ENCODE measurements at places on chromosomes 4 and X.

GRCh38 chrX:30489323-30489722 lies 88.2 kb downstream of the TASL start:
- no peak for DNase-seq

- peak; percentile 78 for DNase-seq
Measured at GRCh38 chrX:34629572-34629971, 27.5 kb downstream of the TMEM47 start.

- DNase-seq = no peak
Measured at GRCh38 chr4:1578251-1578773, 105.8 kb downstream of the FAM53A start.

GRCh38 chr4:113646442-113646822 lies 115.1 kb downstream of the CAMK2D start:
- DNase-seq = peak; percentile 27

DNA sequence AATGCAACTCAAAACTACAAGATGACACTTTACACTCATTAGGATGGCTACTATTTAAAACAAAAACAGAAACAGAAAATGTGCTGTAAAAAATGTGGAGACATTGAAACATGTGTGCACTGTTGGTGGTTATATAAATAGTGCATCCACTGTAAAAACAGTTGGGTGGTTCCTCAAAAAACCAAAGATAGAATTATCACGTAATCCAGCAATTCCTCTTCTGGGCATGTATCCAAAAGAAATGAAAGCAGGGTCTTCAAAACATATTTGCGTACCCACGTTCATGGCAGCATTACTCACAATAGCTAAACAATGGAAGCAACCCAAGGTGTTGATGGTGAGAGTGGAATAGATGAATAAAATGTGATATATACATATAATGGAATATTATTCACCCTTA lies 967.2 kb downstream of the TRAM1L1 start:
- no peak for DNase-seq

DNA sequence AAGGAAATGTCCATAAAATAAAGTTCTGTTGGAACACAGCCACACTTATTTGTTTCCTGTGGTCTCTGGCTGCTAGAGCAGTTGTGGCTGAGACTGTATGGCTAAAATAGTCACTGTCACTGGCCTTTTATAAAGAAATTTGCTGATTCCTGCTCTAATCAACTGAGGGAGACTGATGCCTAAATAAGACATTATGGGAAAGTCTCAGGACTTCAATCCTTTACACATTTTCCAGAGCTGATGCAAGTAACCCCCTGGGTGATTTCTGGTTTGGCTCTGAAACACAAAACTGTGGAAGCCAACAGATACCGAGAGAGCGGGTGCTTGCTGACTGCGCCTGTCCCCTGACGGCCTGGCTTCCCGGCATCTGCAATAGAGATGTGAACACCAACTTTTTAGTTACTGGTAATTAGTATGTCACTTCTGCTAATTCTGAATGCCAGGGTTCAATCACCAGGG lies 64.0 kb downstream of the POLR2B start:
- DNase-seq = peak; percentile 54

DNA sequence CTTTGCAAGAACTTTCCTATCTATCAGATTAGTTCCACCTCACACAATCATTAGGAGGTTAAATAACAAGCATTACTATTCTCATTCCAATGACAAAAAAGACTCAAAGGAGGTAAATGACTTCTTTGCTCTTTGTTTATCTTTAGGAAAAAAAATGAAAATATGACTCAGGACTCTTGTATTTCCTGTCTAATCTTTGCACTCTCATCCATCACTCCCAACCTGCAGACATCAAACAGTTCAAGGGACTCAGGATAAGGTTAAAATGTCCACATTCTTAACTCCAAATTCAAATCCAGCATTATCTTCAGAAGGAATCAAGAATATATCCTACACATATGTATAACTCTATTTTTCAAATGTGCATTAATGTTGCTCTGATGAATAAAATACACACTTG lies 139.6 kb downstream of the UNC5C start:
- no peak for DNase-seq

DNA sequence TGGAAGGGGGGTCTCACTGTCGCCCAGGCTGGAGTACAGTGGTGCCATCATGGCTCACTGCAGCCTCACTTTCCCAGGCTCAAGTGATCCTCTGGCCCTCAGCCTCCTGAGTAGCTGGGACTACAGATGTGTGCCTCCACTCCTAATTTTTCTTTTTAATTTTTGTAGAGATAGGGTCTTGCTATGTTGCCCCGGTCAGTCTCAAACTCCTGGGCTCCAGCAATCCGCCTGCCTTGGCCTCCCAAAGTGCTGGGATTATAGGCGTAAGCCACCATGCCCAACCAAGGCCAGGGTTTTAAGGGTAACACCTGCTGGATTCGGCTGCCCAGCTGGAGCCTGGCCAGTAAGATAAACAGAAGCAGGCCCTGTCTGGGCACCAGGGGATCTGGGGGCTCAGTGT lies 3.4 kb downstream of the TREX2 start:
- no peak for DNase-seq

GRCh38 chrX:20011608-20012007 lies 20.7 kb upstream of the BCLAF3 start:
- DNase-seq = no peak

GRCh38 chrX:154012336-154012991 lies 7.2 kb downstream of the IRAK1 start:
- peak; percentile 26 for DNase-seq

GRCh38 chrX:153465691-153466380 lies 4.5 kb downstream of the HAUS7 start:
- DNase-seq = no peak

DNA sequence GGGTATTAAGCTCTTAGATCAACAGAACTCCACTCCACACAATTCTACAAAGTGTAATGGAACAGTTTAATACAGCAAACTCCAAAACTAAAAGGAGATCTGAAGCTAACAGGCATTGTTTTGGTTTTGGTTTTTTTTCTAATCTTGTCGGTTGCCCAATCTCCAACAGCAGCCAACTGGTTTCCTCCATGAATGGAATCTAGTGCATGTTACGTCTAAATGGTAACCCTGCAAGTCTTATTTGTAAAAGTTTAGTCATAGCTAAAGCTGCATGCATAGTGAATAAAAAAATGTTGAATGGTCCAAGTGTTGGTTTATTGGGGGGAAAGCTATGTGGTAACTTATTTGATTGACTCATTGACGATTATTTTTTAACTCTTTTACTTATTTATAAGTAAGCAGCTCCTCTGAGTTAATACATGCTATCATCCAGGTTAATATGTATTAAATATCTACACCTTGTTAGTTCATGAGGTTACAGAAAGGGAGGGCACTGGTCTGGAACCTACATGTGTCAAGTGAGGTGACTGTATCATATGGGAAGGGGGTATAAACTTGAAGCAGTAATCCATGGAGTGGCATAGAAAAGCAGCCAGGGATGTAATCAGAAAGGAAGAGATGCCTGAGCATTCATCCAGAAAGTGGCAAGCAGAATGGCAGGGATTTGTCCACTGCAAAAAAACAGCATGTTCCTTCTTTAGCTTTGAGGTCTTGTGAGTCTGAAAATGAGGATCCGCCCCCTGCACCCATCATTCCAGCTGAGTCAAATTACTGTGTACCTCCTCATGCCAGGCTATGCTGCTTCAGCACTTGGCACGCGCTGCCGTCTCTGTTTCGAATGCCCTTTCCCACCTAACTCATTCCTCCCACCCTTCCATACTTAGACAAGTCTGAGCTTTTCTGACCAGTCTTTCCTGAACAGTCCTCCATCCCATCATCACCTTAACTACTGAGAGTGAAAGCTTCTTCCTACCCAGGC lies 81.7 kb downstream of the PDGFC start:
- DNase-seq = peak; percentile 87

DNA sequence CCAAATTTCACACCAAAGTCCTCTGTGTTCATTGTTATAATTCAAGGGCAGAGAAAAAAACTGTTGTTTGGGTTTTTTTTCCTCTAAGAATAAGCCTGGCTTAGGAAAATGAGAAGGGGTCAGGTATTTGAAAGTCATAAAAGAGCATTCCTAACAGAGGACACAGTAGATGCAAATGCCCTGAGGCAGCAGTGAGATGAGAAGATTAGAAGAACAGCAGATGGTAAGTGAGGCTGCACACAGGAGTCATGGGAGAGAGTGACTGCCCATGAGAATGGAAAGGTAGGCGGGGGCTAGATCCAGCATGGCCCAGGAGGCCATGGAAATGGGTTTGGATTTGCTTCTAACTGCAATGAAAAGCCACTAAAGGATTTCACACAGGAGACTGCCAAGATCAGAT lies 107.5 kb upstream of the RBPJ start:
- no peak for DNase-seq

DNA sequence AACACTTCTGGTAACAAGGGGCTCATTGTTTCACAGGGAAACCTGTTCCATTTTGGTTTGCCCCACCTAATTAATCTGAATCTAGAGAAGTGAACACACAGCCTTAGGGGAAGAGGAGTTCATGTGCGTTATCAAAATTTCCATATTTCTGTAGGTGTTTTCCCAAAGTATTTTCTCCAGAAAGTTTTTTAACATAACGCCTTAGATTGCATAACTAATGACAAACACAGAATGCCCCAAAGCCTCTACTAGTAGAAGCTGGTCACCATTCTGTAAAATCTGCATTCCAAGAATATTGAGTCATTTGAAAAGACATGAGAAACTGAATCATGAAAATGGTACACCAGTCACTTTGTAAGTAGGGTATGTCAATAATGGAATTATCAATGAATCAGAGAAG lies 41.1 kb downstream of the IL13RA2 start:
- peak; percentile 62 for DNase-seq

GRCh38 chrX:110182865-110183264 lies 135.0 kb downstream of the AMMECR1 start:
- DNase-seq = no peak

GRCh38 chr4:161926033-161926828 lies 237.6 kb downstream of the FSTL5 start:
- DNase-seq = no peak

DNA sequence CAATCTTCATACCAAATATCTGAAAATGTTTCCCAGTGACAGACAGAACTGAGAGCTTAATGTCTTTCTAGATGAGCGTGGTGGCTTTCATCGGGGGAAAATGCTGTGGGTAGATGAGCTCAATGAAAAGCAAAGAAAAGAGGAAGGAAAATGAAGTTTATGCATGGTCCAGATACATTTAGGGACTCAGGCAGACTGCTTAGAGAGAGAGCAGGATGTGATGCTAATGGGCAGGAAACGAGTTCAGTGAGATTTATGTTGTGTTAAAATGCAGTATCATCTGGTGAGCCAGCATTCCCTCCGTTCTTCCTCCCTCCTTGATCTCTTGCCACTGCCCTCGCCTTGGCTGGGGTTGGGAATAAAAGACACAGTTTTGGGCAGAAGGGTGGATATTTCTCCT lies 229.2 kb downstream of the GBA3 start:
- no peak for DNase-seq

GRCh38 chrX:149950681-149951080 lies 12.4 kb upstream of the EOLA2 start:
- peak; percentile 63 for DNase-seq

DNA sequence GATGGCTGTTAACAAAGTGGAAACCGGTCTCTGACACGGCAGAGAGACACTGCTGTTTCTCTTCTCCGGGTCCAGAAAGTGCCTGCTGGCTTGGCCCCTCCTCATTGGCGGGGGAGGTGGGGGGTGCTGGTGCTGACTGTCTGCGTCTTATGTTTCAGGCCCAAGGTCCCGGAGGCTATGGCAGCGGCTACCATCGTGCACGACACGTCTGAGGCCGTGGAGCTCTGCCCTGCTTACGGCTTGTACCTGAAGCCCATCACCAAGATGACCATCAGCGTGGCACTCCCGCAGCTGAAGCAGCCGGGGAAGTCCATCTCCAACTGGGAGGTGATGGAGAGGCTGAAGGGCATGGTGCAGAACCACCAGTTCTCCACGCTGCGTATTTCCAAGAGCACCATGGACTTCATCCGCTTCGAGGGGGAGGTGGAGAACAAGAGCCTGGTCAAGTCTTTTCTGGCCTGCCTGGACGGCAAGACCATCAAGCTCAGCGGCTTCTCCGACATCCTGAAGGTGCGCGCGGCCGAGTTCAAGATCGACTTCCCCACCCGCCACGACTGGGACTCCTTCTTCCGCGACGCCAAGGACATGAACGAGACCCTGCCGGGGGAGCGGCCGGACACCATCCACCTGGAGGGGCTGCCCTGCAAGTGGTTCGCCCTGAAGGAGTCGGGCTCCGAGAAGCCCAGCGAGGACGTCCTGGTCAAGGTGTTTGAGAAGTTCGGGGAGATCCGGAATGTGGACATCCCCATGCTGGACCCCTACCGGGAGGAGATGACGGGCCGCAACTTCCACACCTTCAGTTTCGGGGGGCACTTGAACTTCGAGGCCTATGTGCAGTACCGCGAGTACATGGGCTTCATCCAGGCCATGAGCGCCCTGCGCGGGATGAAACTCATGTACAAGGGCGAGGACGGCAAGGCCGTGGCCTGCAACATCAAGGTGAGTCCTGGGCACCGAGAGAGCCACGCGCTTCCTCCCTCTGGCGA lies 2.2 kb downstream of the AKAP17A start:
- no peak for DNase-seq

GRCh38 chr4:132818091-132818490 lies 331.0 kb upstream of the PCDH10 start:
- DNase-seq = no peak

- no peak for DNase-seq
Measured at GRCh38 chrX:73668779-73669178, 105.8 kb downstream of the CHIC1 start.

GRCh38 chrX:153411255-153411987 lies at the start of gene ZFP92:
TSS of gene ZFP92 (plus strand) at chrX:153411472. CDS start at chrX:153418323, 6,851 bp downstream.
- DNase-seq = peak; percentile 2

DNA sequence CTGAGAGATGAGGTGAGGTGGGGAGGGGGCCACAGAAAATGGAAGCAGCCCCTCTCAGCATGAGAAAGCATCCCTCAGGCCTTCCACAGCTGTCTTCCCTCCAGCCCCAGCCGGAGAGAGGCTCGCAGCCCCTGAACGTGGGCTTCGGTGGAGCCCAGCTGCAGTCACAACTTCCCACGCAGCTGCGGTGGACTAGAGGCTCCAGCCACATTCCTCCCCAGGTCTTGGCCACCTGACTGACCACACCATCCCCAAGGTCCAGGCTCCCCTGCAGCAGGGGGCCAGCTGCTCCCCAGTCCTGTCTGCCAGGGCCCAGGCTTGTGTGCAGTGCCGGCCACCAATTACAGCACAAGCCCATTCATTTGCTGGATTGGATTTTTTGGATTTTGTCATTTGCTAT lies 212.3 kb upstream of the BCOR start:
- no peak for DNase-seq

DNA sequence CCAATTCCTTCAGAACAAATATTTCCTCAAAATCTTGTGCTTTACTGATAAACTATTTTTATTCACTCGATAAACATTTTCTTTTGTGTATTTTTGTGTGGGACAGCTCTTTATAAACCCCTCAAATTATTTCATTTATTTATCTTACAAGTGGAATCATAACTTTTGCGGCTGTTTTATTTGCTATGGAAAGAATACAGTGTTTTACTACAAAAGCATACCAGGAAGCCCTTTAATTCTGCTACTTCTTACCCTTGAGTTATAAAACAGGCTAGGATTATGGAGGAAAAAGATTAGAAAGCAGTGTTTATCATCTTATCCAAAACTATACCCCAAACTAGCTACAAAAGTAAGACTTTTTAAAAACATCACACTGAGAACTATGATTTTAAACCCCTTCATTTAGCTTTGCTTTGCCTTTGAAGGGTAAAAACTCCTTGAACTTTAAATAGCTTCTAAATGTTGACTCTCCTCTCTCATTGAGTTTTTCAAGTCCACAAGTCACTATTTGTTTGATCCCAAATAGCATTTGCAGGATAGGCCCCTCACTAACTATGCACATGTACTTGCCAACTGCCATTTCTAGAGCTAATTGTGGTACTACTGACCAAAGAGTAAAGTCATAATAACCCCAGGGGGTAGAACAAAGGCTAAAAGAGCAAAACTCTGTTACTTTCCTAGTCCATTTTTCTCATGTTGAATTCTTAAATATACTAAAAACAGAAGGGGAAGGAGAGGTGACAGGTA lies 45.8 kb upstream of the SGMS2 start:
- DNase-seq = no peak
